ENCODE measurements at places on chromosomes 5 and 9. TPM values are rescaled to one million over a fixed set of nuclear protein-coding genes. Genes with fewer than 3 reads are reported as not detected.

- no peak for DNase-seq
These were observed 29.4 kb upstream of the ATP6V1G1 start for GRCh38 chr9:114558027-114558675.

DNA sequence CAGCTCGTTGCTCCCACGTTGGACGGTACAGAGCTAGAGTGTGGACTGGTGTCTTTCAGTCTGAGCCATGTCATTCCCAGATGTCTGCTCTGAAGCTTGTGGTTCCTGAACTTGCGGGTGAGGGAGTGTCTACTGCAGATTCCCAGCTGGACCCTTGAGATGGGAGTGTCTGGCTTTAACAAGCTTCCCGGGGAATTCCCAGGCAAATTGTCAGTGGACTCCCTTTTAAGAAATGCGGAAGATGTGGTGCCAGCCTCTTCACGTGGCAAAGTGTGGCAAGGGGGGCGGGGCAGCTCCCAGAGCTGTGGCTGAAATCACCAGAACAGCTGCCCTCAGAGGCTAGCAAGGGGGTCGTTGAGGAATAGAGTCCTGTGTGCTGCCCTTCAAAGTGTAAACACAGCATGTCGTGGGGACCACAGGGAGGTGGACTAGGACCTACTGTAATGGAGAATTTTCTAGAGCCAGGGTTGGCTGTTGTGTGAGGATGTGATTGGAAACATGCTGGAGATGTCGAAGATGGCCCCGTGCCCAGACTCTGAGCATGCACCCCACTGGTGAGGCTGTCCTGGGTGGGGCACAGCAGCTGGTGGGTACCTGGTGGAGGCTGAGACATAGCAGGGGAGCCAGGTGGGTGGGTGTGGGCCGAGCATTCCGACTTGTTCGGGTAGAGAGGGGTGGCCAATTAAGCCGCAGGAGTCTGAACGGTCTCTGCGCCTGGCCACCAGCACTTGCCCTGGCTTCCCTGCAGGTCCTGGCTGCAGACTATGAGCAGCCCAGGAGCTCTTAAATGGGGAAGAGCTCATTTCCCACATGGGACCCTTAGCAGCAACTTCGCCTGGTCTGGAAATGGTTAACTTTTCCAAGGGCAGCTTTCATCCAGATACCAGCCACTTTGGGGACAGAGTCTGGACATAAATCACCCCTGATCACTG, 37.4 kb downstream of the PRRX2 start:
- DNase-seq = peak; percentile 57

Gene CAPSL
- polyA plus RNA-seq = not detected

Gene CACNA1B
- 0.01 TPM for polyA plus RNA-seq
